ENCODE measurements at places on chromosomes 4 and X. TPM values are rescaled to one million over a fixed set of nuclear protein-coding genes. Genes with fewer than 3 reads are reported as not detected.

GRCh38 chrX:73478961-73479360 is 32.1 kb downstream of the CDX4 start:
- no peak for DNase-seq

DNA sequence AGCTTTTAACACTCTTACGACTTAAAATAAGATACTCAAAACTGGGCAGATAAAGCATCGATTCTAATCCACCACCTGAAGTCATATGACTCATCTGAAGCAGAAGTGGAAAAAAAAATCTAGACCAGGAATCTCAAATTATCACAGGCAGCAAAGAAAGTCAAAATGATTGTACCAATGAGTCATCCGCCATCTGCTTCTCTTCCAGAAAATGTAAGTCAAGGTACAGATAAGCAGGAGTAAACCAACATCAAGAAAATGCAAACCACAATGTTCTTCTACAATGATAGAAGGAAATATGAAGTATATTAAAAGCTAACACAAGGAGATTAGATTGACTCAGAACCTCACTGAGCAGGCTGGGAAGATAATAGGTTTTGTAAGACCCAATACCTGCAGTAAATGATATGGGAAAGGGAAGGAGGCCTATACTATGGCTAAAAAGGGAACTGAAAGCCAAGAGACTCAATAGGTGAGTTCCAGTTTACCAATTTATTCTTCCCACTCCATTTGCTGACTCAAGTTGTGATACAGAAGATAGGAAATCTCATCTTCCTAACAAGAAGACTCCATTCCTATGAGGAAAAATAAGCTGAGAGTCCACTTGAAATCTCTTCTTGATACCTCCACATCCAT is 88.4 kb upstream of the TET2 start:
- DNase-seq = no peak

The ATP10D gene
- 3.0 TPM for total RNA-seq

DNA sequence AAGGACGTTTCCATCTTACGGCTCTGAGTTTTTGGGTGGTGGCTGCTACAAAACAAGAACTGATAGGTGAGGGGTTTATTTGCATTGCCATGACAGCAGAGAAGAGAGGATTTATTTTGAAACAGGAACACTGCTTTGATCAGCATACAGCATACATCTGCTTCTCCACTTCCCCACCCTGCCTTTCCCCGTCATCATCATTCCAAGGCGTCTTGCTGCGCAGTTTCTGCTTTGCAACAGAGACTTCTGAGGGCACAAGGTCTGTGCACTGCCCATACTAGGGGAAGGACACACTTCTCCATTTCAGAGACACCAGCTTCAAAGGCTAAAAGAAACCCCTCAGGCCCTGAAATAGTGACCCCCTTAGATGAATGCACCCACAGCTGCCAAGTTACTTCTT is 19.1 kb downstream of the STARD8 start:
- DNase-seq = no peak

The MAGEA1 gene
- not detected for total RNA-seq

DNA sequence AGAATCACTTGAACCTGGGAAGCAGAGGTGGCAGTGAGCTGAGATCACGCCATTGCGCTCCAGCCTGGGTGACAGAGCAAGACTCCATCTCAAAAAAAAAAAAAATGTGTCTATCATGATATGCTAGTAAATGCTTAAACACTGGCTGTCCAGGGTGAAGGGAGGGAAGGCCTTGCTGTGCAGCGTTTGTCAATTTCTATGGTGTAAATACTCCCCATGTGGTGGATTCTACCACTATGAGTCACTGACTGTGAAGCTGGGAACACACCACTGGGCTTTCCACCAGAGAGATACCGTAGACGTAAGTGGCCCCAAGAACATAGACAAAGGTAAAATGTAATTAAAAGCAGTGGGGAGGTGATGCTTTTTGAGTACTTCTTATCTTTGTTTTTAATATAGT is 51.3 kb upstream of the LEF1 start:
- no peak for DNase-seq

The CFI gene
- total RNA-seq = not detected

DNA sequence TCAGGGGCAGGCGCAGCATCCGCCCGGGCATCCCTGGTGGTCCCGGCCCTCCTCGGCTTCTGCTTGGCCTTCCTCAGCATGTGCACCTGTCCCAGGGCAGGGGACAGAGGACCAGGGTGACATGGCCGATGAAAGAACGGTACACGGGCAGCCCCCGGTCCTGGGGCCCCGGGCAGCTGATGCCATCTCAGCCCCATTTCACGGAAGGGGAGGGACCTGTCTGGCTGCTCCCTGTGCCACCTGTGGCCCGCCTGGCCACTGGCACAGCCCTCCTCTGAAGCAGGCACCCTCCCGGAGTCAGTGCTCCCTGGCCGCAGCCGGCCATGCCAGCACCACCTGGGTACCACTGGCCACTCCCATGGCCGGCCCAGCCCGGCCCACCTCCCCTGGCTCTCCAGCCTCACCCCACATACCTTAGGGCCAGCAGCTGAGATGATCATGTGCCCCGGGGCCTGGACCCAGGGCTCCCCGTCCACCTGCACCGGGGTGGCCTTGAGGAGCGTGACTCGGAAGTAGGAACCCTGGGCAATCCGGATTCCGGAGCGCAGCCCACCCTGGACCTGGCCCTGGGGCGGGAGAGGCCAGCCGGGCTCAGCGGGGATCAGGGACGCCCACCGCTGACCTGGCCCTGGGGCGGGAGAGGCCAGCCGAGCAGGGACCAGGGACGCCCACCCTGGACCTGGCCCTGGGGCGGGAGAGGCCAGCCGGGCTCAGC is 12.6 kb downstream of the DGKQ start:
- DNase-seq = no peak

The IRF2 gene
- total RNA-seq = 50.9 TPM

GRCh38 chr4:185700630-185701029 is 111.4 kb downstream of the SORBS2 start:
- DNase-seq = no peak

DNA sequence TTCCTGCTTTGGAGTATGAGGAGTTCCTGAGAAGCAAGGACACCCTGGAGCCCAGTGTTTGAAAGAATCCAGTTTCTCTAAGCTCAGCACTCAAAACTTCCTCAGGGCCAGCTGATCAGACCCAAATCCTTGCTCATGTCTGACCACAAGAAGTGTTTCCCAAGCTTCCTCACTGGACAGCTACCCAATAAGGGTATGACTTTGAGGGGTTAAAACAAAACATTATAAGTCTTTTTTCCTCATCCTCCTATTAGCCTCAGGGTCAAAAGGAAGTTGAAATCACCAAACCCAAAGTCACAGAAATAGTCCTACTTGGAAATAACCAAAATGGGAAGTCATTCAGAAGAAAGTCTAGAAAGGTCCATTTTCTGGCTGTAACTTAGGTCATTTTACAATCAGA is 13.7 kb downstream of the ZBTB33 start:
- no peak for DNase-seq

GRCh38 chr4:41178372-41179370 is 35.7 kb downstream of the APBB2 start:
- DNase-seq = no peak

DNA sequence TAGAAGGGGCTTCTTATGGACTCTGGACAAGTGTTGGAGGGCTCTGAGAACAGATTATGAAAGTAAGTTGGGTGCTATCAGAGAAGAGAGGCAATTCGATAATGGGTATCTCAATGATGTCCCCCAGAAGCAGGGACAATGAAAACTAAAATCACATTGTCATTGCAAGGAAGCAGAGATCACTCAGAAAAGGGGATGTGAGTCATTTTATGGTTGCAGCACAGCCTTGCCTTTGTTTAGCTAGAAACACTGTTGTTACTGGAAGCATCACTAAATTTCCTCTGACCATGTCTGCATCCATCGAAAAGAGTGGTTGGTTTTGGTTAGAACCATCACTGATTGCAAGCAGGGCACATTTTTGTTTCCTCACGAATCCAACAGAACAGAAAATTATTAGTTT is 246.8 kb upstream of the NWD2 start:
- DNase-seq = no peak

Measured in activated CD4-positive, alpha-beta memory T cell treated with anti-CD3 and anti-CD28 coated beads for 36 hours (primary cell).